ENCODE measurements at places on chromosomes 3 and 15. TPM values are rescaled to one million over a fixed set of nuclear protein-coding genes. Genes with fewer than 3 reads are reported as not detected.
A peak's percentile ranks its signal among the peaks of the same experiment; 100 is the strongest.

GRCh38 chr3:195921334-195921791, 13.0 kb upstream of the TNK2 start:
- no peaks in the 10 kb centered on the region for H3K36me3 ChIP-seq
- peaks cover 5% of the 10 kb centered on the region for H3K4me1 ChIP-seq
- H3K27me3 ChIP-seq: peaks cover 2% of the 10 kb centered on the region
- no peak for DNase-seq
- H3K27ac ChIP-seq: no peak overlapping the region

DNA sequence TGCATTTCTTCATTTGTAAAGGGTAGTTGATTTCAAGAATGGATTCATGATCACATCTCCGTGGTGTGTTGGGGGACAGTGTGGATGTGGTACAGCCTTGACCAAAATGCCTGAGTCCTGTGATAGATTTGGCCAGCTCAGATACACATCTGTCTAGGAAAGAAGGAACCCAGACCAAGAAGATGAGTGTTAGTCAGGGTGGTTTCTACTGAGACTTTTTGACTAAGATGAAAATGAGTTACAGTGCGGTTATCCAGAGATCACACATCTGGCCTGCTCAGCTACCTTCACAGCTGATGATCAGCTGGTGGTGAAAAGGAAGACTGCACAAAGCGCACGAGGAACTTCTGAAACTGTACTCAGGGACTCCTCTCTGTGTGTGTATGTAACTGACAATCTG, 68.0 kb downstream of the FNDC3B start:
- H3K27me3 ChIP-seq: no peaks in the 10 kb centered on the region
- peaks cover 20% of the 10 kb centered on the region for H3K36me3 ChIP-seq
- no peak overlapping the region for H3K4me3 ChIP-seq
- H3K27ac ChIP-seq: peak overlapping the region; percentile 25
- DNase-seq: no peak

The CHRM5 gene
- total RNA-seq: not detected

GRCh38 chr3:3031326-3031725, 78.8 kb downstream of the IL5RA start:
- H3K27ac ChIP-seq: no peak overlapping the region
- peaks cover 10% of the 10 kb centered on the region for H3K36me3 ChIP-seq
- no peak for DNase-seq
- H3K27me3 ChIP-seq: peaks cover 2% of the 10 kb centered on the region
- H3K4me1 ChIP-seq: no peaks in the 10 kb centered on the region
- H3K4me3 ChIP-seq: no peak overlapping the region

DNA sequence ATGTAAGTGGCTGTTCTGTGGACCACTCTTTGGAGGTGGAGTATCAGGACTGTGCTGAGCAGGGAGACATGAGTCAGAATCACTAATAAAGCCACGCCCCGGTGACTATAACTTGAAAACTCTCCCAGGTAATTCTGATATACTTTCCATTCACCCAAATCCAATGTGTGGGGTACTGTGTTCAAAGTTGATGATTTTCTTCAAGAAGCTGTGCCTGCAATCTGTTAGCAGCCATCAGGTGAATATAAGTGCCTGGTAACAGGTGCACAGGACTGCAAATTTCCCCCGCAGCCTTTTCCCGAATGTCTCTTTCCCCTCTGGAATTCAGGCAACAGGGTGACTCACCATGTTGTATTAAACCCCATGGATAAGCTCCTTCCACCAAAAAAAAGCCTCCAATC, 17.0 kb downstream of the MAGI1 start:
- H3K4me1 ChIP-seq: peaks cover 3% of the 10 kb centered on the region
- peaks cover 1% of the 10 kb centered on the region for H3K27me3 ChIP-seq
- H3K36me3 ChIP-seq: no peaks in the 10 kb centered on the region
- H3K27ac ChIP-seq: no peak overlapping the region
- DNase-seq: no peak
- H3K4me3 ChIP-seq: no peak overlapping the region

DNA sequence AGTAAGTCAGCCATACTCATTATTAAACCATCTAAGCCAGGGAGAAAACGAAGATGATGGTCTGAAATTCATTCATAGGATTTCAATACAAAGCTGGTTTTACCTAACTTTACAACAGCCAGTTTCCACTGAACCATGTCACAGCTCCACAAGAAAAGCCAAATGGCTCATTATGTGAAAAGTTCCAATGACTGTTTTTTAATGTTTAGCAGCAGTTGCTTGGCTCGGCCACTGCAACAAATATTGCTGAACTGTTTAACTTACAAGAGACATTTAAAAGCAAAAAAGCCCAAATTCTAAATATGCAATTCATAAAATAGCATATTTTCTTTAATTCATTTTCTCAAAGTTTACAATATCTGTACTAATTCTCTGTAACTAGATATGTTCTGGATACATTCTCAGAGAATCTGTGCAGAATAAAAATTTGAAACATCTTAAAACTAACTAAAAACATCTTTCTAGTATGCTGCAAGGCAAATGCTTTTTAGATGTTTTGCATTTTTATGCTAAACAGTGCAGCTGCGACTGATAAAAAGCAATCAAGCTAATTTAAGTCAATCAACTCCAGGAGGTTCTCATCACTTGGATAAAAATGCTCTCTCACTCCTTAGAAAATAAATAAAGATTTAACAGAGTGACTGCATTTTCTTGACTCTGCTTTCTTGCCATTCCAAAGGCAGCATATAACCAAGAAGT, 356.5 kb downstream of the ERC2 start:
- no peaks in the 10 kb centered on the region for H3K4me1 ChIP-seq
- H3K27me3 ChIP-seq: no peaks in the 10 kb centered on the region
- DNase-seq: no peak

GRCh38 chr15:47196048-47196447, 521.3 kb upstream of the SEMA6D start:
- H3K4me3 ChIP-seq: no peak overlapping the region
- peaks cover 5% of the 10 kb centered on the region for H3K4me1 ChIP-seq

DNA sequence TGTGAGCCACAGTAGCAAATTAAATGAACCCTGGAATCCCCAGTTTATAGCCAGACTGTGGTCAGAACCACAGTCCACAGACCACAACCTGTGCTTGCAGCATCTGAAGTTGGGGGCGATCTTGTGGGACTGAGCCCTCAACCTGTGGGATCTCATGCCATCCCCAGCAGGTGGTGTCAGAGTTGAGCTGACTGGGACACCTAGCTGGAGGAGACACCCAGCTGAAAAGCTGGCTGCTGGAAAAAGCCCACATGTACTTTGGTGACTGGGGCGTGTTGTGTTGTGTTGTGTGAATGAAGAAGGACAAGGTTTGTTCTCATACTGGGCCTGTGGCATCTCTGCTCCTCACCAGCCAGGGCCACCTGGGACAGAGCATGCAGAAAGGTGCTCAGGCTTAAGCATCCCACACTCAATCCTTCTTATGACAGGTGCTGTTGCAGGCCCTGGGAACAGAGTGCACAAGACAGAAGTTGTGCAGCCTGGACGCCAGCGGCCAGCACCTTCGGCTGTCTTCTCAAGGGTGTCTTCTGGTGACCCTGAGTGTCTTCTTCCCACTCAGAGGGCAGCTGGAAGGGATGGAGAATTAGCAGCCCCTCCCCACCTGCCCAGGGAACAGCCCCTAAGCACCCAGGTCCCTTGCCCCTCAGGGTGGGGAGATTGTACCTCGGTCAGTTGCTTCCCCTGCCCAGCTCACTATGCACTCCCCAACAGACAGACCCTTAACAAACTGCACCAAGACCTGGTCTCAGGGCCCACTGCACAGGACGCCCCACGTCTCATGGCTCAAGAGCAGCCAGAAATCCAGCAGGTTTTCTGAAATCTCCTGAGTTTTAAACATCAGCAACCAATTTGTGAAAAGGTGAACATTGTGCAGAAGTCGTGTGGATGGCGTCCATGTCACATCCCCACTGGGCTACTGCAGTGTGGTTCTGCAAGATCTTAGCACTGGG, 2.2 kb upstream of the UROC1 start:
- no peaks in the 10 kb centered on the region for H3K36me3 ChIP-seq
- DNase-seq: no peak
- no peak overlapping the region for H3K27ac ChIP-seq
- no peak overlapping the region for H3K4me3 ChIP-seq

GRCh38 chr3:99789011-99789721, 28.5 kb upstream of the CMSS1 start:
- H3K4me3 ChIP-seq: no peak overlapping the region
- no peak overlapping the region for H3K27ac ChIP-seq
- H3K27me3 ChIP-seq: no peaks in the 10 kb centered on the region
- no peaks in the 10 kb centered on the region for H3K36me3 ChIP-seq
- peaks cover 3% of the 10 kb centered on the region for H3K4me1 ChIP-seq

The GPR15 gene
- not detected for total RNA-seq

Data from endothelial cell (in vitro differentiated cells).